Left ventricle myocardium inferior (tissue), 1 donor: ENCODE measurements at places on chromosomes 16 and 17.

GRCh38 chr17:80965606-80966005, 26.0 kb upstream of the CHMP6 start:
- no peak for DNase-seq

DNA sequence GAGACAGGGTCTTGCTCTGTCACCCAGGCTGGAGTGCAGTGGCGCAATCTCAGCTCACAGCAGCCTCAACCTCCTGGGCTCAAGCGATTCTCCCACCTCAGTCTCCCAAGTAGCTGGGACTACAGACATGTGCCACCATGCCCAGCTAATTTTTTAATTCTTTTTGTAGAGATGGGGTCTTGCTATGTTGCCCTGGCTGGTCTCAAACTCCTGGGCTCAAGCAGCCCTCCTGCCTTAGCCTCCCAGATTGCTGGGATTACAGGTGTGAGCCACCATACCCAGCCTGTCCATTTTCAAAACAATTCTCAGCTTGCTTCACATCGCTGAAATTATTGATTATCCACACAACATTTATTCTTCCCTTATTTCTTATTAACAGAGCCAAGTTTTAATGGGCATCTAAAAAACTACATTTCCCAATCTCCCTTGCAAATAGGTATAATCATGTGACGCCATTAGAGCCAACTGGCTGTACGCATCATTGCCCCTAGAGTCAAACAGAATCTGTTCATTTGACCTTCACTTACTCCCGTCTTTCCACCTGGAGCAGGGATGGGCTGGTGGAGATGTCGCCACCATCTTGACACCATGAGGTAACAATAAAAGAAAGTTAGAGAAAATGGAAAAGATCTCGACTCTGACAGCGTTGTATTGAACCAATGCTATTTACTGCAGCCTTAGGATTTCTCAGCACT, 148.0 kb upstream of the FOXF1 start:
- no peak for DNase-seq

DNA sequence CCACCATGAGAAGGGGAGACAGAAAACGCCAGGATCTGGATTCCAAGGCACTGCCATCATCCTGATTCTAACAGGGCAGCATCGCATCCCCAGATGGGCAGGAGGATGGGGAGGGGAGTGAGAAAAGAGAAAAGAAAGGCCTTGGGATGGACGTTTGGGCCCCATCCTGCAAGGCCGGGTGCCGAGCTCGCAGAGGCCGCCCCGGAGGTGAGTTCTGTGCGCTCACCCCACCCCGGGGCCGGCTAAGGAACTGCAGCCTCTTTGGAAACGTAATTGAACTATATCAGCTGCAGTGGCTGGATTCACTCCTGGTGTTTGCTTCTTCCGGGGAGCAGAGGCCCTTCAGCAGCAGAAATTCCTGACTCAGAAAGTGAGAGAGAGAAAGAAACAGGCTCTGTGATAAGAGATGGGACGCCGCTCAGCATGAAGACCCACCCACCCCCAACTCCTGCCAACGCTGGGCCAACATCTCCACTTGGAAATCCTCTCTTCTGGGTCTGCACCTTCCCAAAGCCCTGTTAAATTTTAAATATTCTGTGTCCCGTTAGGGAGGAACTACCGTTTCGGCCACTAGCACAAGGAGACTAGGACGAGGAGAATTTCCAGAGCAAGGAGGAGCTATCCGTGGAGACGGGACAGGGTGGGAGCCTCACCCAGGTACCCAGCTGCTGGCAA, 8.5 kb upstream of the SSTR2 start:
- peak; percentile 71 for DNase-seq

- DNase-seq, result no peak
Measured at GRCh38 chr16:17998550-17998949, 338.0 kb downstream of the NPIPA8 start.

- DNase-seq, result peak; percentile 73
Measured at GRCh38 chr17:65750631-65751115, 189.2 kb upstream of the AXIN2 start.

GRCh38 chr17:57407287-57408070, 151.2 kb downstream of the MSI2 start:
- DNase-seq, result no peak

DNA sequence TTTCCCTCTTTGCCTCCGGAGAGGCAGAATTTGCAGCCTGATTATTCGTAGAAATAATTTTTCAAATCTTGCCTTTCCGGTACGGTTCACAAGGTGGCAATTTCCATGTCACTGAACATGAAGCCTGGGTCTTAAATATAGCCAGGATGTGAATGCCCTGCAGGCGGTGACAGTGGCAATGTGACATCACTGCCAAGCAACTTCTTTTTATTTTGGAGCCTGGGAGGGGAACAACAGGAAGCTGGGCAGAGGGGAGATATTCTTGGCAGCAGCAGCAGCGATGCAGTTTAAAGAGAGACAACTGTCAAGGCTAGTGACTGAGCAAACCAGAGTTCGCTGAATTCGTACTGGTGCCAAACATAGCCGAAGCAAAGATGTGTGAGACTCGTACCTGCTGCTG, 171.1 kb downstream of the SNX29 start:
- peak; percentile 25 for DNase-seq
